Activated T-cell treated with anti-CD3 and anti-CD28 coated beads, Interleukin-2, amount 50 U/mL, for 48 hours (primary cell): ENCODE measurements at places on chromosomes 7 and 10.

DNA sequence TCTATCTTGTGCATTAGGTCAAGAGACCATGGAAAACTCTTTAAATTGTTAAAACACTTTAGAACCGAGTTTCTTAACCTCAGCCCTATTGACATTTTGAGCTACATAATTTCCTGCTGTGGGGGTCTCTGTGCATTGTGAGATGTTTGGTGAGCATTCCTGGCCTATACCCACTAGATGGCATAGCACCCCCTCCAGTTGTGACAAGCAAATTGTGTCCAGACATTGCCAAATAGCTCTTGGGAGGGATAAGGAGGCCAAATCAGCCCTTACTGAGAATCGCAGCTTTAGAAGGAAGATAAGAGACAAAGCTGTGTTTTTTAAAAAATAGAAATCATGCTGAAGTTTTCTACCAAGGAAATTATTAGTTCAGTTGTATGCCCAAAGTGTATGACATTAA is 1158.5 kb upstream of the C7orf33 start:
- DNase-seq = no peak

GRCh38 chr7:46879783-46880182 is 702.1 kb downstream of the TNS3 start:
- DNase-seq = no peak

GRCh38 chr7:18547509-18548187 is 52.1 kb downstream of the HDAC9 start:
- no peak for DNase-seq

GRCh38 chr10:30728127-30728526 is 98.6 kb upstream of the LYZL2 start:
- no peak for DNase-seq

DNA sequence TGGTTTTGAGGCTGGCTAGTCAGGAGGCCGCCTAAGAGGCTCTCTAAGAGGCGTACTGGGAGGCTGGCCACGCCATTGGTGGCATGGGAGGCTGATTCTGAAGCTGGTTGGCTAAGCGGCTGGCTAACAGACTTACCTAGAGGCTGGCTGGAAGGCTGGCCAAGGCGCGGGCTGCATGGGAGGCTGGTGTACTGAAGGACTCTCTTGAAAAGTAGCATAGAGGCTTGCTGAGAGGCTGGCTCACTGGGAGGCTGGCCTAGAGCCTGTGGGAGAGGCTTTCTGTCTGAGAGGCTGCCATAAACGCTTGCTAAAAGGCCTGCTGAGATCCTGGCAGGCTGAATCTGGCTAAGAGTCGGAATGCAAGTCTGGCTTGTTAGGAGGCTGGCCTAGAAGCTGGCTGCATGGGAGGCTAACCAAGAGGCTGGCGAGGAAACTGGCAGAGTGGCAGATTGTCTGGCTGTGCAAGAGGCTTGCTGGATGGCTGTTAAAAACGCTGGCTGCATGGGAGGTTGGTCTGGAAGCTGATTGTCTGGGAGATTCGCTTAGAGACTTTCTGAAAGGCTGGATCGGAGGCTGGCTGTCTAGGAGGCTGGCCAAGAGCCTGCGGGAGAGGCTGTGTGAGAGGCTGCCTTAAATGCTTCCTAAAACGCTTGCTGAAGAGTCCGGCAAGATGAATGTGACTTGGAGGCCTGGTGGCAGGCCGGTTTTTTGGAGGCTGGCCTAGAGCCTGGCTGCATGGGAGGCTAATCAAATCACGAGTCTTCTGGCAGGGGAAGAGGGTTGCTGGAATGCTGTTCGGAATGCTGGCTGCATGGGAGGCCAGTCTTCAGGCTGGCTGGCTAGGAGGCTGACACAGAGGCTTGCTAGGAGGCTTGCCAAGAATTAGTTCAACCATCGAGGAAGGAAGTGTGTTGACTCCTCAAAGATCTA is 134.2 kb downstream of the OR13A1 start:
- no peak for DNase-seq

DNA sequence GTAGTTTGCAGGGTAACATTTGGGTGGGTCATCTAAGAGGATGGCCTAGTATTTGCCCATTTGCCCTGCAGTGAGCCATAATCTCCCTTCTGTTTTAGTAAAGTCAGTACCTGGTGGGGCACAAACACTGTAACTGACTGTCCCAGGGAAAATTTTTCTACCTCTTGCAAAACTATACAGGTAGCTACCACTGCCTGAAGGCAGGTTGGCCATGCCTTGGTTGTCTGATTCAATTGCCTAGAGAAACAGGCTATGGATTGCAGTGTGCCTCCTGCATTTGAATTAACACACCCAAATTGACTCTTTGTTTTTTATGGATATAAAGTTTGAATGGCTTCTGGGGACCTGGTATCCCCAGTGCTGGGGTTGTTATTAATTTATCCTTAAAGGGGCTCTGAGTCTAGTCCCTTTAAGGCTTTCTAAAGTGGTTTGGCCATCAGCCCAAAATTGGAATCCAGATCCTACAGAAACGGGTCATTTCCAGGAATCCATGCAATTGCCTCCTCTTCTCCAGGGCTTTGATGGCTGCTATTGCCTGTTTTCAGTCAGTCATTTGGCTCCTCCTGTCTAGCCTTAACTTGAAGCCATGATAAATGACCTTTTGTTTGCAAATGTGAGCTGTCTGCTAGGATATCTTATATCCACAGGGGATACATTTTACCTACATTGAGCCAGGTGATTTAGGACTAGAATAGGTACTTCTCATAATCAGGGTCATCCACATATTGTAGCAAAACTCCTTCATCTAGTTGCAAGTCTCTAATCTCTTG is 89.1 kb downstream of the STRA8 start:
- no peak for DNase-seq

- DNase-seq = no peak
These were observed 550.0 kb downstream of the REEP3 start for GRCh38 chr10:64071218-64071617.

DNA sequence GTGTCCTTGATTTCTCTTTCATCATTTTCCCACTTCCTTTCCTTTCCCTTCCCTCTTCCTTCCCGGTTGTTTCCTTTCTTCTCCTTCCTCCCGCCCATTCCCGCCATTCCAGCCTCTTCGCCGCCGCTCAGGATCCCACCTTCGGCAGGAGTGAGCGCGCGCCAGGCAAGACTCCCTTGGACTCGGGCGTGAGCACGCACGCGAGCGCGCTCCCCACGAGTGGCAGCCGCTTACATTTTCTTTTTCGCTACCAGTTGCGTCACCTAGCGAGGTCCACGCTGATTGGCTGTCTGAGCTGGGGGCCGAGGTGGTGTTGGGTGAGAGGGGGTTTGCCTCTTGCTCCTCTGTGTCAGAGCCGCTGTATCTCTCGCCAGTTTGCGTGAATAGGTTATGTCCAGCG is 11.8 kb downstream of the ZAN start:
- DNase-seq = peak; percentile 44

DNA sequence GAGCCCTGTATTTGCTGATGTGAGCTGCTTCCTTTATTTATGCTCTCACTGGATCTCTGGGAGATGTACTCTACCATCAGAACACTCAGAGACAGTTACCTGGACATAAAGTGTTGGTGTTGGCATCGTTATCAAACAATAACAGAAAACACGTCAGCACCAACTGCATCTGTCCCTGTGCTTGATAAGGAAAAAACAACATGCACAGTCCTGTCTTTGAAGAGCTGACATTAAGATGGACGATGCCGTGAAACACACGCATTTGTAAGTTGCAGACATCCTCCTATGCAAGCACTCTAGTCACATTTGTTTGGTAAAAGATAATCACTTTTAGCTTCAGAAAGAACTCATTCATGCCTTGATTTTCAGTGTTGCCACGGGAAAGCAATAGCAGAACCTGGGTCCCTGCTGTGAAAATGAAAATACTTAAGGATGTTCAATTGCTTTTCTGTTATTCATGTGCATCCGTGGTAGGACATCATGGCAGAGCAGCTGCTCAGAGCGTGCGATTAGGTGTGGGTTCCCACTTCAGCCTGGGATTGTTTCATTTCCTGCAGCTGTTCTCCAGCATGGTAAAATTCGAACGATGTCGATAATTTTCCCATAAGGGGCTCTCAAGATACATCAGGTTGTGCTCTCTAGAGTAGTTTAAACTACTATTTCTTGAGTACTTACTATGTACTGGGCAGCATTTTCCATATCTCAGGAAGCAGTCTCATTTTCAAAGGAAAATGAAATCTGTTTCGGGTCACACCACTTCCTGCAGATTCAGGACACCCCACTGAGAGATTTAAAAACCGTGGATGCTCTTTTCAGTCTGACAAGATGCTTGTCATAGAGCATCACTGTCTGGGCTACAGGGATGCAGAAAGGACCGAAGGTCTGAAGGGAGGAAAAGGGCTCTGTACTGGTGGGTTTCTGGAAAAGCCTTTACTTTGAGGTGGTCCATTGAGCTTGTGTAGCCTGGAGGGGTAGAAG is 248.7 kb downstream of the CAMK1D start:
- DNase-seq = no peak

DNA sequence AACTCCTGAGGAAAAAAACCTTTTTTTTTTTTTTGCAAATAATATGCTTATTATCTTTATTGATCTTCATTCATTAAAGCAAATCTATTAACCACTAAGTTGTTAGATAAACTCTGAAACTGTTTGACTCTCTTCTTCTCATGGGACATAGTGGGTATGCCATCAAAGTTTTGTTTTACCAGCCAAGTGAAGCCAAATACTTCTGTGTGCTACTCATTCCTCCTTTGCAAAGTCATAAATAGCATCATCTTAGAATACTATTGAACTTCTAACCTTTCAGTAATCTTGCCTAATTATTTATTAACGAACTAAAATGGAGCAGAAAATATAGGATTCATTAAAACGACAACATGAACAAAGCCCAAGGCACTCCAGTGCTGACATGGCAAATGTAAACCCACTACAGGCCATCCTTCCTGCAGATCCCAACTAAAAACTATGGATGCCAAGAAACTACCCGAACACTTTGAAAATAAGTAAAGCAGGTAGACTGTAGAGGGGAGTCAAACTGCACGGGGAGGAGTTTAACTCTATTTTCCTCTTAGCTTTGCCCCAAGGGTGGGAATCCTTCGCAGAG is 61.2 kb upstream of the ODAD2 start:
- DNase-seq = no peak

GRCh38 chr7:130865408-130866236 is 131.6 kb upstream of the KLF14 start:
- DNase-seq = no peak

- no peak for DNase-seq
These were observed 31.9 kb downstream of the RSBN1L start for GRCh38 chr7:77727936-77728701.

GRCh38 chr10:7070950-7071349 is 339.9 kb downstream of the SFMBT2 start:
- no peak for DNase-seq

GRCh38 chr10:109259293-109259692 is 664.0 kb downstream of the XPNPEP1 start:
- DNase-seq = no peak

DNA sequence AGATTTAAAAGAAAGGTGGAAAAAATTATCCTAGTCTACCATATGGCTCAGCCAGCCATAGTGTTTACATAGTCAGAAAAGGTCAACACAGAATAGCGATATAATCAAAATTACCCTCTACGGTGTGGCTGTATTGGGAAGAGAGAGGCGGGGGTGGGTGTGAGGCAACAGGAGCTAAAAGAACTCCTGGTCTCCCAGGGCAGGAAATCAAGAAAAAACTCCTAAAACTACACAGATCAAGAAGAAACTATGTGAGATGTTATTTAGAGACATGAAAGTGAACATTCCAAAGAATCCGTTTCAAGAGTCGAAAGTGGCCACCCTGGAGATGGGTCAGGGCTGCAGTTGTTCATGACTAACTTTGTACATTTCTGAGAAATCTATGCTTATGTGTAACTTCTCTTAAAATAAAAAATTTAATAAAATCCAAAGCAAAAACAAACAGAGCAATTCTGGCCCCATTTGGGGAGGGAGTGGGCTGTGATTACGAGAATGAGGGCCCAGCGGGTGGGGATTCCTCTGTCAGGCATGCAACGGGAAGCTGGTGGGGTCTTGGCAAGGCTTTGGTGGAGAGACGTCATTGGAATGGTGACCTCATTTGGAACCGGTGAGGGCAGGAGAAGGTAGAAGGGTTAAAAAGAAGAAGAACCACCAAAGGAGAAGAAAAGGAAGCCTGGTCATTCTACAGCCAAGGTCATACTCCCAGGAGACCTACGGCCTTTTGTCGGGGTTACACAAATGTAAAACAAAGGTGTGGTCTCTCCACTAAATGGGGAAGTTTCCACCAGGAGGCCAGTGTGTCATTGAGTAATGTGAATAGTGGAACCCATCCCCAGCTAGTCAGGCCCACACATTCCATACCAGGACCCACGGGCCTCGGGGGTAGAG is 71.2 kb upstream of the DUSP5 start:
- DNase-seq = no peak

DNA sequence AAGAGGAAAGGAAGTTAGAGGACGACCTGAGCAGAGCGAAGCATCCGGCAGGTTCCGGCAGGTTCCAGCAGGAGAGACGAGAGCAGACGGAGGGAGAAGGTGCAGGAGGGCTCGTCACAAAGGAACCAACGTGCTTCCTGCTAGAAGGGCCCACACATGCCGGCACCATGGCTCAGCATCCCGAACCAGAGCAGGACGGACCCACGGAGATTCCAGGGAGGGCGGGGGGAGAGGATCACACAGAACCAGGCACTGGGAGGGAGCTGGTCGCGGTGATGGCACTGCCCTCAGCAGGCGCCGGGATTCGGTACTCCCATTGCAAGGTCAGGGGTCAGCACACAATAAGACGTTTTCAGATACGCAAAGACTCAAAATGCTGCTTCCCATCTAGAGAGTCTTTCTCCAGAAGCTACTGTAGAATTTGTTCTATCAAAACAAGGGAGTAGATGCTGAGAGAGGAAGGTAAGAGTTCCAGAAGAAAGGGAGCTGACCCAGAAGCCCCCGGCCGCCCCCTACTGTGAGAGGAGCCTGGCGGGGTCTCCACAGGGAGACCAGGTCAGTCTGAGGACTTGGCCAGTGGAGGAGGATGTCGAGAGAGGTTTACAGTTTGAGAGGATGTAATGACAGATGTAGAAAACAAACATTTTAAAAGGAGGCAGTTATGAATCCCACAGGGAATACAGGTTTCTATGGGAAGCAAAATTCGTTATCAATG is 23.6 kb upstream of the PWWP2B start:
- DNase-seq = no peak
